ENCODE measurements at places on chromosomes 6 and 20. TPM values are rescaled to one million over a fixed set of nuclear protein-coding genes. Genes with fewer than 3 reads are reported as not detected.

- no peak for DNase-seq
Observed at GRCh38 chr6:142925575-142926110, 19.3 kb downstream of the HIVEP2 start.

DNA sequence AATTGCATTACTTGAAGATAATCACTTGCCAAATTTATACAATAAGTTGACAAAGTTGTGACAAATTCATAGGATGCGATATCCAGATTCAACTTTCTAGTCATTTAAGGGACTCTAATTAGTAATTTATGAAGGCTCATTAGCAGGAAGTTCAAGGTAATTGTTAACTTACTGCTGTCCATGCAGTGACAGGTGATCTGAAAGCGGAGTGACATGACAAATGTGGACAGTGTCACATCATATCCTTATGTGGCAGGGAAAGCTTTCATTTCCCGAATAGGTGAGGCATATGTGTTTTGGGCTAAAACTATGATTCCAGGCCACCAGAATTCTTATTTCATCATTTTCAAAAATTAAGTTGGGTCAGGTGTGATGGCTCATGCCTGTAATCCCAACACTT lies 115.9 kb upstream of the BMP2 start:
- no peak for DNase-seq

MYB gene
- 3.3 TPM for total RNA-seq

- DNase-seq = peak; percentile 56
Observed at GRCh38 chr6:99241905-99242534, 107.5 kb downstream of the FAXC start.

GRCh38 chr6:32164295-32164694 lies at the start of gene EGFL8:
TSS of gene EGFL8 (plus strand) at chr6:32164595. CDS start at chr6:32166166, 1,571 bp downstream.
- peak; percentile 45 for DNase-seq

DNA sequence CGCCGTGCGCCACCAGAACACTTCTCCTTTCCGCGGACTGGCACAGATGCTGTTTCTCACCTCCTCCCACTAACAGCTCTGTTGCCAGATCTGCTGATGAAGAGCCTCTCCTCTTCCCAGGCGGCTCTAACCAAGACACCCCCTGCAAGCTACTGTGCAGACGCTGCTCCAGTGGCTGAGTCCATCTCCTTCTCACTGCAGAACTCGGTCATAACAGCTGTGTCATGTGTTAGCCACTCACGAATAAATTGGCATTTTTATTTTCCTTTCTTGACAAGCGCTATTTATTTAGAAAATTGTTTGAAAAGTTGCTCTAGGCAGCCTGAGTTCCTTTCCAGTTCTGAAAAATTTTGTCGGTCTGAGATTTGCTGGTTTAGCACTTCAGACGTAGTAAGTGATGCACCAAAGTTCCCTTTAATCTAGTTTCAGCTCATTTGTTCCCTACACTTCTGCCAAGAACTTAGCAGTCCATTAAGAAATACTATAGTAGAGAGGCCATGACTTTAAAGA lies 12.8 kb upstream of the PLEKHG1 start:
- DNase-seq = no peak

WFDC10A gene
- not detected for total RNA-seq

GRCh38 chr6:101392586-101393230 lies 800 bp upstream of the GRIK2 start:
- no peak for DNase-seq

FAM209B gene
- not detected for total RNA-seq

DNA sequence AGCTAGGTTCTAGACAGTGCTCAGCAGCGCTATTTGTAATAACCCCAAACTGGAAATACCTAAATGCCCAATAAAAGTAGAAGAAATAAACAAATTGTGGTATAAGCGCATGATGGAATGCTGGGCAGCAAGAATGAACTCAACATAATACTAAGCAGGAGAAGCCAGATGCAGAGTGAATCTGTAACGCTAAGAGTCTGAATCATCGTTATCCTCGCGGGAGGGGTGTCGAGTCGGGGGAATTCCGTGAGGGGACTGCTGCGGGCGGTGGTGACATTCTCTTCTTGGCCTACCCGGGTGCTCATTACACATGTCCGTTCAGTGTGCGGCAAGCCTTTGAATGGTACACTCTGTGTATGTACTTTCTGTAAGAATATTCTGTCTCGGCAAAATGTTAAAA lies 83.7 kb downstream of the SULF2 start:
- DNase-seq = no peak

GRCh38 chr6:129507846-129508245 lies 202.1 kb downstream of the ARHGAP18 start:
- no peak for DNase-seq
